ENCODE measurements at places on chromosomes 12 and 14.

DNA sequence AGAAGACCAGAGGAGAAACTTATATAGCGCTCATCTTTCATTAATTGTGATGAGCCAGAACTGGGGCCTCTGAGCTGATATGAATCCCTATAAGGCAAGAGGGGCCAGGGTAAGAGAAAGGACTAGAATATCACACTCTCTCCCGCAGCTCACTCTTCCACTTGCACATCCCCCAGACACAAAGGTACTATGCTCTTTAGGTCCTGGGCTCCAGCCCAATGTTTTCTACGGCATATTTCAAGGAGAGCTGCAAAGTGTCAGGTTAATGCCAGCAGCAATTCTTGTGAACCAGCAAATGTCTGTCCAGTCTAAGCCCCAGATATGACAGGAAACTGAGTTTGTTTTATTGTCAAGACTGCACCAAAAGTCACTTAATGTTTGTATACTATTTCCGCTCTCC, 29.4 kb downstream of the PPP2R5E start:
- DNase-seq, result no peak

GRCh38 chr14:50095895-50096294, 20.5 kb downstream of the VCPKMT start:
- DNase-seq, result no peak

GRCh38 chr14:56817396-56817921, 7.2 kb upstream of the OTX2 start:
- DNase-seq, result no peak

GRCh38 chr12:89084751-89085150, 267.6 kb downstream of the DUSP6 start:
- no peak for DNase-seq

- DNase-seq, result no peak
Observed at GRCh38 chr12:112381406-112381882, 787 bp downstream of the HECTD4 start.

- no peak for DNase-seq
Observed at GRCh38 chr14:26323869-26324268, 274.0 kb downstream of the NOVA1 start.

- no peak for DNase-seq
Observed at GRCh38 chr12:122310626-122311333, 44.5 kb upstream of the VPS33A start.

GRCh38 chr14:65549429-65549828, 136.9 kb downstream of the FUT8 start:
- DNase-seq, result no peak

GRCh38 chr12:22262309-22262708, 72.2 kb downstream of the ST8SIA1 start:
- no peak for DNase-seq

GRCh38 chr12:62292761-62293344, 32.6 kb downstream of the USP15 start:
- DNase-seq, result no peak

- no peak for DNase-seq
Observed at GRCh38 chr14:60092526-60092920, 800 bp downstream of the PCNX4 start.

GRCh38 chr12:110846615-110847566, at the start of gene CCDC63:
TSS of gene CCDC63 (plus strand) at chr12:110846987. CDS start at chr12:110852955, 5,968 bp downstream.
- DNase-seq, result no peak

GRCh38 chr12:108561852-108562347, 496 bp upstream of the ISCU start:
- DNase-seq, result no peak

DNA sequence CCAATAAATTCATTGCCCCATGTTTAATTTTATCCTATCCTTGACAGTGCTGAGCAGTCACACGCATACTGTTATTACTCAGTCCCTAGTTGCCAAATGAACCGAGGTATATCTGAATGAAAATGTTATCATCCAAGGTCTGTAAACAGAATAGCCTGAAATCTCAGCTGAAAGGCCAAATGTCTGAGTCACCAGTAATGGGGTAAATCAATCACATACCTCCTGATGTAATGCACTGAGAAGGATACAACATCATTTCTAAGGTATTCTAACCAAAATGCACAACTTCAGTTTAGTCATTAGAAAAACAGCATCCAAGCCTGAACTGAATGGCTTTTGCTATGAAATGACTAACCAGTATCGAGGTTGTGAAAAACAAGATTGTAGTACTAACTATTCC, 228.6 kb downstream of the DPF3 start:
- no peak for DNase-seq

- DNase-seq, result peak; percentile 43
Observed at GRCh38 chr12:5379749-5380496, 52.0 kb upstream of the NTF3 start.

DNA sequence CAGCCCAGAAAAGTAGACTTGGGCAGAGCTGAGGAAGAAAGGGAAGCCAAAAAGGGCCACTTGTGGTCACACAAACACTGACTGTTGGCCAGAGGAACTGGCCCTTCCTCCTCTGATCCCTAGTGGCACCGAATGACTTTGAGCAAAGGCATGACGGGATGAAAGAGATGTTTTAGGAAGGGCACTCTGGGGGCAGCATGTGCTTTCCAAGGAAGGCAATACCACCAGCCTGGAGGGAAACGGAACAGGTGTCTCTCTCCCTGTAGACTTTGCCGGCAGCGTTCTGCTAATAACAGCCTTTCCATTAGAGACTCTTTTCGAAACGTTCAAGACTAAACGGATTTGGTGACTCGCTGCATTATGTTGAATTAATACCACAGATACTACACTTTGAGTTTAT, 12.3 kb upstream of the FBXO21 start:
- no peak for DNase-seq

DNA sequence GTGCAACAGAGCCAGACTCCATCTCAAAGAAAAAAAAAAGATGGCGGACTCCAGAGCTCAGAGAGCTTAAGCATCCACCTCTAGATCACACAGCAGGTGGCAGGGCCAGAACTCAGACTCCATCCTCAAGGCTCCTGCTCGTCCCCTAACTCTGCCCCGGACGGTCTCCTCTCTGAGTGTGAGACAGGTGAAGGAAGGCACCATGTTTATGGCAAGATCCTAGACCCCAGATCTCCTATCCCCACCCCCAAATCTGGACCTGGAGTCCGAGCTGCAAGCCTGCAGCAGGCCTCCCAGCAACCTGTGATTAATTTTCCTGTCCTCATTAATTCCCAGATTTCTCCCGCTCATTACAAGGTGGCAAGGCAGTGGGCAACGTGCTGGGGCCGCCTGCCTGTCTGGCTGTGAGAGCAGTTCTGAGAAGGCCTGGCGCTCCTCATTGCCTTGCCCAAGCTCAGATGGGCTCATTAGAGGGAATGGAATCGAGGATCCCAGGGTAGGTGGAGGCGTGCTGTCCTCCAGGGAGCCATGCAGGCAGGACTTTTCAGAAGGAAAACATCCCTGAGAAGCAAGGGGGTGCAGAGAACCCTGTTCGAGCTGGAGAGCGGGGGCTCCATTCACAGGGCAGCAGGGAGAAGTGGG, 296.6 kb upstream of the RTL1 start:
- no peak for DNase-seq

DNA sequence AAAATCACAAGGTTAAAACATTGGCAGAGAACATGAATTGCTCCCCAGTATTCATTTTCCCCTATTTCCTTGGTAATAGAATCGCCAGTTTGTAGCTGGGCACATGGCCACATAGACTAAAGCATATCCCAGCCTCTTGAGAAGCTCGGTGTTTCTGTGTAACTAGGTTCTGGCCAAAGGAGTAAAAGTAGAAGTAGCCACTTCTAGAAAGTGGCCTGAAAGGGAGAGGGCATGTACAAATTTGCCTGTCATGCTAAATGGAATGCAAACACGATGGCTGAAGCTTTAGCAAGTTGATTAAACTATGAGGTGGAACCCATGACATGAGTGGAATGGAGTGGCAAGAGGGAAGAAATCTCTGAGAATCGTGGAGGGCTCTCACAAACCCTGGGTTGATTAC, 173.7 kb upstream of the EGLN3 start:
- DNase-seq, result no peak

DNA sequence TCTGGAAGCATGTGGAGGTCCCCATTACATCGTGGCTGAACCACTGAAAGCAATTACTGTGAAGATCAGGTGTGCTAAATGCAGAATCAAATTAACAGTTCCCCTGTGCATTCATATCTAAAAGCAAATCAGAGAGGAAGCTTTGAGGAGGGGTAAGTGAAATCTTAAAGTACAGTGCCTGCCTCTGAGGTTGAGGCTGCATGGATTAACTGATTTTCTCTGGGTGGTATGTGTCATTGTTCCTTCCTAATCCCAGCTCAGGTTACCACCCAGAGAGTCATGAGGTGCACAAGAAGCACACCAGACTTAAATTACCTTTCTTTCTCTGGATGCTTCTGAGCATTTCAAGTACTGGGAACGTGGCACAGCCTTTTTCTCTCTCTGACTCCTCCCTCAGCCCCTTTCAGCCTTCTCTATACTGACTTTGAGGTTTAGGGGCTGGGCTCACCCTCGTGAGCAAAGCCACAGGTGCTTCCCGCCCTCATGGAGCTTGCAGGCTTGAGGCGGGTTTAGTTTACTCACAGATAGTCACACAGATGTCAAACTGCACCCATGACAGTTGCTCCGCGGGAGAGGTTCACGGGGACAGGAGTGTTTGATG, 237.6 kb upstream of the CRY1 start:
- DNase-seq, result no peak

DNA sequence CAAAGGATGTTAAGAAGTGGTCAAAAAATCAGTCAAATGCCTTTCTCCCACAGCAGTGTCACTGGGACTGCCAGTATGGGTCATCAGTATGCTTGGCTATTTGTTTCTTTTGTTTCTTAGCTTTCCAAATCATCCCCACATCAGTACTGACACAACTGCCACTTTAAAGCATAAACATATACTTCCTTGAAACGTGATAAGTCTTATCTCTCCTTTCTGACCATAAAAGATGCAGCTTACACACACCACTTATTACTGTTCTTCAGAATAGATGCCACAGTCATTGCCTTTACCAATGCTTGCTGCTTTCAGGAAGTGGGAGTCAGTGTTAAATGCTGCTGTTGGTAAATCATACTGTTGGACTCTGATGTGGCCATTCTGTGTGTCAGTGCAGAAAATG, 18.6 kb upstream of the GARIN2 start:
- DNase-seq, result no peak

GRCh38 chr14:97336179-97336578, 539.0 kb downstream of the VRK1 start:
- no peak for DNase-seq

- no peak for DNase-seq
Observed at GRCh38 chr14:101587441-101587911, 26.2 kb downstream of the DIO3 start.

- peak; percentile 42 for DNase-seq
Observed at GRCh38 chr12:63276537-63277365, 125.8 kb upstream of the AVPR1A start.

- DNase-seq, result peak; percentile 11
Observed at GRCh38 chr12:132506328-132507160, 16.6 kb downstream of the FBRSL1 start.

DNA sequence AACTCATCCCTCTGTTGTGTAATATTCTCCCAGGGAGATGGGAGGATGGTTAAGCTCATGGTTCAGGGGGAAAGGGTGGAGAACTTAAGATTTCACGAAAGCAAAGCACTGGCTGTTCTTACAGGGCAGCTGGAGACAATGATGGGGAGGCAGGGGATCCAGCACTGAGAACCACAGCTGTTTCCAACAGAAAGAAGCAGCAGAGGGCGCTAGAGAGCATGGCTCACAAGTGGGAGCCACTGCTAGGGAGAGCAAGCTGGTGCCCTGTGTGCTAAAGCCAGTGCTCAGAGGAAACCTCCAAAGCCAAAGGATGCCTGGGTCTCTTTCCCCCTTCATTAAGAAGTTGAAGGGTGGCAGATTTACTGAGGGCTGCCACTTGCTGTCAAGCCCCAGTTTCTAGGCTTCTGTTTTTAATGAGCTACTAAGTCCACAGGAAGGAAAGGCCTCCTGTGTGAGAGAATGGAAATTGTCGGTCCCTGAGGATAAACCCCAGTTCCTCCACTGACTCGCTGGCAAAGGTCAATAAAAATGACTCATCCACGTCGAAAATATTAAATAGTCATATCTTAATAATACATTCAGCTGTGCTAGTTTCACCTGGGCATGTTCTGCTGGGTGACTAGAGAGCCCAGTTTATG, 199.7 kb downstream of the ANO2 start:
- peak; percentile 5 for DNase-seq

DNA sequence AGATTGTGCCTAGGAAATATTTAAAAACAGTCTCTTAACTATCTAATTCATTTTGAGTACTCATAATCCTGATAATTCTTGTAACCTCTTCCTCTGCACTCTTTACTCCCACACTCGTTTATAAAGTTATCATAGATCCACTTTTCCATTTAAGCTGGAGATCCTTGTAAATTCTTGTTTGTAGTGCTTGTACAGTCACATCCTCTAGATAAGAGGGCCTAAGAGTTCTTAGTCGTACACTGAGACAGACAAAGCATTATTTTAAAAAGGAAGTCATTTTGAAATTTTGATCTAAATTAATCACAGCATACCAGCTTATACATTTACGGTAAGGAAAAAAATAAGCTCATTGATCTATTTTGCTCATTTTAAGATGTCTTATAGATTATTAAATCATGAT, 42.5 kb downstream of the LMO3 start:
- DNase-seq, result no peak

GRCh38 chr14:85316701-85317410, 213.1 kb upstream of the FLRT2 start:
- DNase-seq, result no peak

- DNase-seq, result no peak
Observed at GRCh38 chr12:14213542-14213941, 151.9 kb upstream of the ATF7IP start.

- DNase-seq, result no peak
Observed at GRCh38 chr14:63371033-63371432, 52.3 kb upstream of the GPHB5 start.

GRCh38 chr12:74169607-74170006, 368.0 kb upstream of the ATXN7L3B start:
- DNase-seq, result no peak

DNA sequence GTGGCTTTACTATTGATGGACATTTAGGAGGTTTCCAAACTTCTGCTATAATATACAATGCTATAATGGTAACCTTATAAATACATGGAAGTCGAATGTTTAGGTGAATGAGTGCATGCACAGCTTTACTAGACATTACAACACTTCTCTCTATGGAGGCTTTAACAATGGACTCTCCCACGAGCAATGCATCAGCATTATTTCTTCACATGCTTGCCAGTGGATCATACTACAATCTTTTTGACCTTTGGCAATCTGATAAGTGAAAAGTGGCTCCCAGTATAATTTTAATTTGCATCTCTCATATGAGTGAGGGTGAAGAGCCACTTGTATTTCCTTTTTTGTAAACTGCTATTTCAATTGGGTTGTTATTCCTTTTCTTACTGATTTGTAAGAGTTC, 18.2 kb downstream of the RDH12 start:
- DNase-seq, result no peak

DNA sequence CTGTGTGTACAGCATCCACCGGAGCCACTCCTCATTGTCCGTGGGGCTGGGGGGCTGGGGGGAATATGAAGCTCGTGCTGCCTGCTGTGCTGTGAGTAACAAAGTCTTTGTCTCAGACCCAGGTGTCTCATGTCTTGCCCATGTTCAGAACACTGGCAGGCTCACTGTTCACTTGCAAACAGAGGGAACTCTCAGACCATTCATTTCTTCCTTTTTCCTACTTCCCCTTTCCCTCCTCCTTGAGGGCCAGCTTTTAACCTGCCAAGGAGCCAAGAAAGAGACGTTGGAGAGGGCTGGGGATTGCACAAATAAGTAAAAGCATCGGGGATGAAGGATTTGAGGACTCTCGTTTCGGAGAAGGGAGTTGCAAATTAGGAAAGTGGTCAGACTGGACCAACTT, 21.6 kb downstream of the GPR132 start:
- no peak for DNase-seq

- DNase-seq, result no peak
Observed at GRCh38 chr12:74129702-74130101, 407.9 kb upstream of the ATXN7L3B start.

- no peak for DNase-seq
Observed at GRCh38 chr12:98519257-98519907, 4.0 kb downstream of the TMPO start.

All from NCI-H187 (cell line).